ENCODE measurements at places on chromosomes 16 and 17.

- no peak for DNase-seq
These were observed 17.9 kb downstream of the LIG3 start for GRCh38 chr17:34998205-34998604.

- DNase-seq, result no peak
These were observed 402.4 kb downstream of the ZFHX3 start for GRCh38 chr16:72645538-72645937.

DNA sequence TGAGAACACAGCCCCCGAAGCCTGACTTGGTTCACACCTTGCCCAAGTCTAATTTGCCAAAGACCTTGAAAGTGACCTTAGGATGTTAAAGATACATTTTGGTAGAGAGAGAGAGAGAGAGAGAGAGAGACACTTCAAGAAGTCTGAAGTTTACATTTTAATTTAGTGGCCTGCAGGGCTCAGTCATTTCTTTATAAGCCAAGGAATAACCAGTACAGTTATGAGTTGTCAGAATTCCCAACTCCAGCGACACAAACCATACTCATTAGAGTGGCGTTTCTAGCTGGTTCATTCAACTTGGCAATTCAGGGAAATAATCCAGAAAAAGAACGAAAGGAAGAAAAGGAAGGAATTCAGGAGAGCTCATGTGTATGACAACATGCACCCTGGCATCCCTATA lies 204.1 kb downstream of the CCDC182 start:
- DNase-seq, result no peak

- no peak for DNase-seq
These were observed at the start of gene IGF2BP1 for GRCh38 chr17:48997103-48997826. TSS of gene IGF2BP1 (plus strand) at chr17:48997385. CDS start at chr17:48997746, 361 bp downstream.

- no peak for DNase-seq
These were observed 1.7 kb downstream of the HSPB9 start for GRCh38 chr17:42124256-42124655.
